ENCODE measurements at places on chromosomes 4 and X. TPM values are rescaled to one million over a fixed set of nuclear protein-coding genes. Genes with fewer than 3 reads are reported as not detected.

Gene SHISA3
- total RNA-seq: 0.36 TPM

Gene SUPT20HL1
- total RNA-seq: not detected

Gene CSAG2
- total RNA-seq: not detected

Gene OTUD6A
- total RNA-seq: not detected

Gene SOX3
- total RNA-seq: 0.49 TPM

Gene BEX1
- 60.3 TPM for total RNA-seq

DNA sequence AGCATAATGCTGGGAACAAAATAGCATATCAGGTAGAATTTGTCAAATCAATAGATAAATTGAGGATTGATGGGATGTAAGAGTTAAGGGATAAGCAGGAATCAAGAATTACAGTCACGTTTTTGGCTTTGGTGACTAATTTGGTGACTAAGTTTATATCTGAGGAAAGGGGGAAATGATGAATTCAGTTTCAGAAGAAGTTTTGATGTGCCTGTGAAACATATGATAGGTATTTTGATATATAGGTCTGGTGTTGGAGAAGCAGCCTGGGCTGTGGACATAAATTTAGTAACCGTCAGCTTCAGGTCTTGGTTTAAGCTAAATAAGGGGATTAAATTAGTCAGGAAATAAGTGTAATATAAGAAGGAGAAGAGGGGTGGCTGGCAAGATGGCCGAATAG, 79.0 kb upstream of the EDA2R start:
- no peak overlapping the region for H3K27ac ChIP-seq
- H3K27me3 ChIP-seq: no peaks in the 10 kb centered on the region
- DNase-seq: no peak
- H3K36me3 ChIP-seq: no peaks in the 10 kb centered on the region

- no peaks in the 10 kb centered on the region for H3K4me1 ChIP-seq
- no peak overlapping the region for H3K27ac ChIP-seq
- peak; percentile 6 for DNase-seq
- H3K36me3 ChIP-seq: no peaks in the 10 kb centered on the region
- H3K27me3 ChIP-seq: no peaks in the 10 kb centered on the region
- H3K4me3 ChIP-seq: no peak overlapping the region
Measured at GRCh38 chrX:141278306-141278705, 36.0 kb upstream of the SPANXC start.

DNA sequence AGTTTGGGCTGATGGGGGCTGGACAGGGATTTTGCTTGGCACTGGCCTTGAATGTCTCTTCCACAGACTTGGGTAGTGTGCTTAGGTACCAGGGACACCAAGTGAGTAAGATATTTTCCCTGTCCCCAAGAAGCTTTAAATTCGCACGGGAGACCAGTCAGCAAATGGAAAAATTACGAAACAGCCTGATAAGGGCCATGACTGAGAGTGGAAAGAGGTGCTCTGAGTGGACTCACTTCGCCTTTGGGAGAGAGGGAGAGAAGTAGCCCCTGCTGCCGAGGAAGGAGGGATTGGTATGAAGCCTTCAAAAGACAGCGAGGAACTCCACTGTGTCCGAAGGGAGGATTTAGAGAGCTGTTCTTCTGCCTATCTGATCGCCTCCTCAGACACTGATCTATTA, 2.6 kb downstream of the LSM6 start:
- H3K4me1 ChIP-seq: peaks cover 26% of the 10 kb centered on the region
- no peak for DNase-seq
- no peak overlapping the region for H3K4me3 ChIP-seq
- no peaks in the 10 kb centered on the region for H3K36me3 ChIP-seq

GRCh38 chrX:9342561-9343051, 122.3 kb upstream of the TBL1X start:
- no peaks in the 10 kb centered on the region for H3K36me3 ChIP-seq
- peaks cover 1% of the 10 kb centered on the region for H3K27me3 ChIP-seq
- DNase-seq: peak; percentile 60
- peaks cover 9% of the 10 kb centered on the region for H3K4me1 ChIP-seq
- no peak overlapping the region for H3K27ac ChIP-seq
- peak overlapping the region; percentile 89 for H3K4me3 ChIP-seq

Measured in endothelial cell (in vitro differentiated cells).